NCI-H1930 (cell line): ENCODE measurements at places on chromosomes 11 and 22.

DNA sequence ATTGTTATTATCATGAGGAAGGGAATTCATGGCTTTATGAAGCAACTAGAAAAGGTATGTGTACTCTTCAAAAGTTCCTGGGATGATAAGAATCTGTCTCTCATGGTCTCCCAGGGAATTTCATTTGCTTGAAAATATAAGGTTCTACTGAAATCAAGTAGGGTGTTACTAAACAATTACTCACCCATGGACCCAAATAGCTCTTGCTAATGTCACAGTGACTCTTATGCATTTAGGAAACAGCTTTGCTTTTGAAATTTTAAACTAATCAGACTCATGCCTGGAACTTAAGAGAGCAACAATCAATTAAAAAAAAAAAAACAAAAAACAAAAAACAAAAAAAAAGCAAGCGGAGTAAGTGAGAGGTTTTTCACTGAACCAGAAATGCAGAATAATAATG lies 1546.3 kb upstream of the TENM4 start:
- no peak for DNase-seq

GRCh38 chr11:95338430-95338991 lies 107.5 kb upstream of the SESN3 start:
- no peak for DNase-seq

DNA sequence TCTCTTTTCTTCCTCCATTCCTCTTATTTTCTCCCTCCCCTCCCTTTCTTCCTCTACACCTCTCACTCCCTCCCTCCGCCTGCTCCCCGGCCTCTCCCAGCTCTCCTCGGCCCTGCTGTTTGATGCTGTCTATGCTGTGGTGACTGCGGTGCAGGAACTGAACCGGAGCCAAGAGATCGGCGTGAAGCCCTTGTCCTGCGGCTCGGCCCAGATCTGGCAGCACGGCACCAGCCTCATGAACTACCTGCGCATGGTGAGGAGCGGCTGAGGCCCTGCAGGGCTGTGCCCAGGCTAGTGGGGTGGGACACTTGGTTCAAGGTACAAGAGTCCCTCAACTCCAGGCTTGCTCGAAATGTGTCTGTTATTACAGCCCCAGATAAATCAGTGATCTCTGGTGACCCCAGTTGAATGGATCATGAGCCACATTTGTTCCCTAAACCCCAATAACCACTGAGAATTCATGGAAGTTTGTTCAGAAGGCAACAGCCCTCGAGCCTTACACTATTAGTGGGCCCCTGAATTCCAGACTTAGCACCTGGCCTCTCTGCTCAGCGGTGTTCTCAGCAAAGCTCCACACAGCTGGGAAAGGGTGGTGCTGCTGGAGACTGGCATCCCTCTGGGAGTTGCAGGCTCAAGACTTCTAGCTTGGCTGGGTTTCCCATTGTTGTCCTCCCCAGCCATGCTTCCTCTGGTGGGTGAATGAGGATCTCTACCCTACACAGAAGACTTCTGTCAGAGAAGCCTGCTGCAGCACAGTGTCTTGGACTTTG lies 149.8 kb upstream of the TBCEL start:
- DNase-seq, result no peak

GRCh38 chr11:27087432-27087831 lies 46.8 kb downstream of the BBOX1 start:
- DNase-seq, result no peak

DNA sequence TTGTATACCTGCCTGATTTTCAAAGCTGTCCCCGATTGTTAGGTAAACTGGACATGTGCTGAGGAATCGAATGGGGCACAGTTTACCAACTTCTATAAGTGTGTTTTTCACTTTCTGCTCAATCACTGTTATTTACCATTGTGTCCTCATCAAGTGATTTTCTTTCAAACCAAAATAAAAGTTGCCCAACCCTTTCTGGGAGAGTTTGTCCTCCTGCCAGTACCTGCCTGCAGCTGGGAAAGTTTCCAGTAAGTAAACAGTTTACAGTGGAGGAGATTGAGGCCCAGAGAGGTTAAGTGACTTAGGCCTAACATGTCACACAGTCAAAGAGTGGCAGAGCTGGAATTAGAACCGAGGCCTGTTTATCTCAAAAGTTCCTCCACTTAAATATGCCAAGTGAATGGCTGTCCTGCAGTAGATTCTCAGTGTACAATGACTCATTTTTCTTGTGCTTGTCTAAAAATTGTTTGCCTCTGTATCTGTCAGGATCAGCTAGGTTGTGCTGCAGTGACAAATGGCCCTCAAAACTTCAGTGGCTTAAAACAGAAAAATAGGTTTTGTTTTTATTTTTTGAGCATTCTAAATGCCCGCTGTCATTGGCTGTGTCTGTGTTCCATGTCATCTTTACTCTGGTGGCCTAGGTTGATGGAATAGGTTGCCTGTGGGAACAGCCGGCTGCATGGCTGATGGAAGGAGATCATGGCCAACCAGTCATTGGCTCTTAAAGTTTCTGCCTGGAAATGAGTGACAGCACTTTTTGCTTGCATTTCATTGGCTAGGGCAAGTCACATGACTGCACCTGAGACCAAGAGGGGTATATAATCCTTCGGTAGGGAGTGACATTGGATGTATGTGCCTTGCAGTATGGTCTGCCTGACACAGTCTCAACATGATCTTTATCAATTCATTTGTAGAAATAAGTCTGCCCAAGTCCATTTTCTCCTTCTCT lies 61.8 kb upstream of the CRYBB3 start:
- no peak for DNase-seq

- DNase-seq, result no peak
Observed at GRCh38 chr22:44741929-44742328, 10.4 kb upstream of the ARHGAP8 start.

- no peak for DNase-seq
Observed at GRCh38 chr11:66315921-66316811, 678 bp downstream of the CD248 start.

DNA sequence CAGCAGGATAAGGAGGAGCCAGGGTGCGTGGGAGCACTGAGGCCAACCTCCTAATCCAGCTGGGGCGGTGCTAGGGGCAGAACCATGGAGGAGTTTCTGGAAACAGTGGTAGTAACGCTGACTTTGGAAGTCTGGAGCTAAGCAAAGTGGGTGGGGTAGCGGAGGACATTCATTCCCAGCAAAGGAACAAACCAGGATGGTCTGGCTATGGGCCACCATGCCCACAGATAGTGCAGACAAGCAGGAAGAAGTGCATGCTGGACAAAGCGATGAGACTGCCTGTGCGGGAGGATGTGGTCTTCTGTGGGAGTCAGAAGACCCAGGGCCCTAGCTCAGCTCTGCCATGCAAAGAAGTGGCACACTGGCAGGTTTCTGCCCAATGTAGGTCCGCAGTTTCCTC lies 71.6 kb upstream of the CSNK2A3 start:
- DNase-seq, result no peak

GRCh38 chr11:132607575-132607974 lies 924.7 kb downstream of the OPCML start:
- no peak for DNase-seq

DNA sequence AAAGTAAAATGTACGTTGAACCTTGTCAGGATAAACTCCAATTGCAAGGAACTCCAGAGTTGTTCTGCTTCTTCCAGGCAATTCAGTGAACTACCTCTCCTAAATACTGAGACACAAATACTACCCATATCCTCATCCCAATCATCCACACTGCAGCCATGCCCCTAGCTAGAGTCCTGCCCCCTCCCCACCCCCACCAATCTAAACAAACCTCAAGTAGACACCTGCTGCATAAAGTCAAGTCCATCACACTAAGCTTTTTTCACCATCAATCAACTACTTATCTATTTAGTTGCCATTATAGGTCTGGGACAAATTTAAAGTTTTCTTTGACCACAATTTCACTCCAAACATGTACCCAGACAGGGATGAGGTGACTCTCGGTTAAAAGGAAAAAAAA lies 93.2 kb upstream of the APOA1 start:
- no peak for DNase-seq

DNA sequence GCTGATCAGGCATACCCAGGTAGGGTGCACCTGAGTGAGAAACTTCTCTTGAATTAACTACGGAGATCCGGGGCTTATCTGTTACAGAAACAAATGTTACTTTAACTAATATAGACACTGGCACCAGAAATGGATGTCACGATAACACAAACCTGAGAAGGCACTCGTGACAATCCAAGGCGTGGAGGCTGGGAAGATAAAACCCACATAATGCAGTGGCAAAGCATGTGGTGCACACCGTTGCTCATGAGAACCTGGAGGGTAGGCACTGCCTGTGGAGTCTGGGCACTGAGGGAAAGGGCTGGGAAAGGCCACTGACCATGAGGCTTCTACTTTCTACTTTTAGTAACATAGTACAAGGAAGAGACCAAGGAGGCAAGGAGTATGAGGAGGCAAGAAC lies 22.6 kb downstream of the SLC22A12 start:
- no peak for DNase-seq

- no peak for DNase-seq
Observed at GRCh38 chr11:74446532-74446938, 20.8 kb downstream of the KCNE3 start.

GRCh38 chr11:1922481-1923081 lies 3.1 kb downstream of the TNNT3 start:
- DNase-seq, result no peak

DNA sequence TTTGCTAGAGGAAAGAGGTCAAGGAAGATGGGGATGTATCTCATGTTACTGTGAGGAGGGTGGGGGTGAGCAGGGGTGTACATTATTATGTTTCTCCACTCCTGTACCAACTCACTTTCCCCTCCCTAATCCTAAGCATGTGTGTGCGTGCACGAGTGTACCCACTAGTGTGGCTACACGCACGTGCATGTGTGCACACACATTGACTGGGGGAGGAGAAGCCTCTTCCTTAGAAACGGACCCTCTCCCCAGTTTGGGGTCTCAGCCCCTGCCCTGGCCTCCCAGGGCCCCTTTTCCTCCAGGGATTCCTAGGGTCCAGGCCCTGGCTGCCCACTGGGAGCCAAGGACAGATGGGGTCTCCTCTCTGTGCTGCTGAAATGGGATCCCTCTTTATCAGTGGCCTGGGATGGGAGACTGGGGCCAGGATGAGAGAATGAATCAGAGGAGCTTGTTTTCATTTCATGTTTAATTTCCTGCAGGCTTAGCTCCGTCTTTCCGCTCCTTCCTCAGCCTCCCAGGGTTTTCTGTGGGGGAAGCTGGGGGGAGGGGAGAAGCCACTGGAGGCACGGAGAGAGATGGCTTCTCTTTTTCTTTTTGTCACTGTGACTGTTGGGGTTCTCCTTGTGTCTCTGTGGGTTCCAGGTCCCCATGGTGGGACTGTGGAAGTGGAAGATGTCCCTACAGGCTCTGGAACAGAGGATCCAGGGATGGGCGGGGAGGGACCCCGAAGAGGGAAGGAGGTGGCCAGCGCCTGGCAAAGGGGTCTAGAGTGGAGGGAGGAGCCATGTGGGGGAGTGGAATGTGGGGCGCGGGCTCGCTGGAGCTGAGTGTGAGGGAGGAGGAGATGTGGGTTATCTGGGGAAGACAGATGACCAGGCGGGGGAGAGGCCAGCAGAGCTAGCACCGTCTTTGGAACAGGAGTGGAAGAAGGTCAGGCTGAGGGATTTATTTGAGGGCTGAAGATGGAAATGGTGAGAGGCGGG lies 40.3 kb downstream of the ALX4 start:
- no peak for DNase-seq

DNA sequence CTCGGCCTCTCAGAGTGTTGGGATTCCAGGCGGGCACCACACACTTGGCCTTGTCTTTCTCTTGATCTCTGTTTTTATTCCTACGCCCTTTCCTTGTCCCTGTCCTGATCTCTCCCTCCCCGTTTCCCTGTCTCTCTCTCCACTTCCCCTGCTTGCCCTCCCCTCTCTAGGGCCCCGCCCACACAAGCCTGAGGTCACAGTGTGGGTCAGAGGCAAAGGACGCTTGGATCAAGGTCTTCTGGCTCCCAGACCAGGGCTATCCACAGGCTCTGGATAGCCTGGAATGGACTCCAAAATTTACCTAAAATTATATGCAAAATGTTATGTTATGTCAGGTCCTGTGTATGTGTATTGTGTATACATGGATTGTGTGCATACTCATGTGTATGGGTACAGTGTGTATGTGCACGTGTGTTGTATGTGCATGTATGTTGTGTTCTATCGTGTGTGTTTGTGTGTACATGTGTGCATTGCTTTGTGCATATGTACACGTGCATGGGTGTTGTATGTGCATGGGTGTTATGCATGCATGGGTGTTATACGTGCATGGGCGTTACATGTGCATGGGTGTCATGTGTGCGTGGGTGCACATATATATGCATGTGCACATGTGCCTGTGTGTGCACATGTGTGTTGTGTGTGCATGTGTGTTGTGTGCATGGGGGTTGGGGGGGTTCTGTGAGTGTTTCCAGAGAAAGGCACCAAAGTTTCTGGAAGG lies 38.3 kb downstream of the TP53I11 start:
- no peak for DNase-seq

DNA sequence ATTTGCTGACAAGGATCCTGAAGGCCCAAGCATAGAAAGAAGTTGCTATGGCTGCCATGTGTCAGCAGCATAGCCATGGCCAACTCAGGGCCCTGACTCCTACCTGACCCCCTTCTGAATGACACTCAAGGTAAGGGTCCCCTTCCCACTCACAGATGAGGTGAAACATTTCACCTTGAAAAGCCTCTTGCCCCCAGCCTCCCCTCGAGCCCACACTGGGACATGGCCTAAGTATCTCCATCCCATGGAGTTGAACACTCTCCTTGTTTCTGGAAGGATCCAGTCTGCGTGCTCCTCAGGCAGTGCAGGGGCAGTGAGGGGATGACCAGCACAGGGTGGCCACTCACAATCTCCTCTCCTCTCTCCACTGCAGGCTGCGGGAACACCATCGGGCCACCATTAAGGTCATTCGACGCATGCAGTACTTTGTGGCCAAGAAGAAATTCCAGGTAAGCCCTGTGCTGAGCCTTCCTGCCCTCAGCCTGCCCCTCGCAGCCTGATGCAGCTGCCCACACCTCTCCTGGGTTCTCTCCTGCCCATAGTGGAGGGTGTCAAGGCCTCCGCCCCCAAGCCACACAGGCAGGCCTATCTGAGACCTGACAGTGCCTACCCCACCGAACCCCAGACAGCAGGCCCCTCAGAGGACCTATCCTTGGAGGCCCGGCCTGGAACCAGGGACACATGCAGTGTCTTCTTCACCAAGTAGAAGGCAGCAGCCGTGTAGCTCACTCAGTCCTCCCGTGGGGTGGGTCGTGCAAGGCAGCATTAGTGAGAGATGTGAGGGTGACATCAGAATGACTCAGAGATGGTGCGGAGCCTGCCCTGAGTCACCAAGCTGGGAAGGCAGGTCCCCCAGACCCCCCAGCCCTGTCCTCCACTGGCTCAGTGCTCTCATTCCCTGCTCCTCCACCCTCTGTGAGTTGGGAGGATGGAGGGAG lies 68.9 kb upstream of the KCNQ1OT1 start:
- no peak for DNase-seq

GRCh38 chr22:49583886-49584505 lies 243.7 kb downstream of the BRD1 start:
- DNase-seq, result no peak

- DNase-seq, result no peak
Observed at GRCh38 chr11:44988981-44989635, 38.4 kb upstream of the TP53I11 start.

GRCh38 chr11:4884361-4884760 lies 2.7 kb downstream of the OR51T1 start:
- no peak for DNase-seq

DNA sequence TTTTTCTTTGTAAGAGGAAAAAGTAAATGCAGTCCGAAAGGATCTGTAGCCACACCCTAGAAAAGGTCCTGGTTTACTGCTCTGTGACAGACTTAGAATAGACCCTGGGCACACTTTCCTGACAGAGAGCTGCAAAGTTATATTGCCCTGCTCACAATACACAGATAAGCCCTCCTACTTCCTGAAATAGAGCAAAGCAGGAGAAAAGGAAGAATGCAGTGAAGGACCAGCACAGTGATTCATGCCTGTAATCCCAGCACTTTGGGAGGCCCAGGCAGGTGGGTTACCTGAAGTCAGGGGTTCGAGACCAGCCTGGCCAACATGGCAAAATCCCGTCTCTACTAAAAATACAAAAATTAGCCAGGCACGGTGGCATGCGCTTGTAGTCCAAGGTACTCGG lies 2.2 kb downstream of the CYB561A3 start:
- no peak for DNase-seq
